ENCODE measurements at places on chromosomes 3 and 15. TPM values are rescaled to one million over a fixed set of nuclear protein-coding genes. Genes with fewer than 3 reads are reported as not detected.

GABRB3 gene
- not detected for total RNA-seq

CERS3 gene
- not detected for total RNA-seq

RETNLB gene
- total RNA-seq: not detected

EFHB gene
- 0.77 TPM for total RNA-seq

GOLGA6D gene
- not detected for total RNA-seq

CGNL1 gene
- not detected for total RNA-seq

THPO gene
- total RNA-seq: not detected

CYP1A1 gene
- total RNA-seq: 4.3 TPM

FGF7 gene
- not detected for total RNA-seq

MORC1 gene
- not detected for total RNA-seq

TIMMDC1 gene
- total RNA-seq: 105 TPM

CLDN16 gene
- not detected for total RNA-seq

RTP4 gene
- total RNA-seq: 3.6 TPM

DGKG gene
- 0.36 TPM for total RNA-seq

HYAL1 gene
- total RNA-seq: not detected

TMEM158 gene
- not detected for total RNA-seq

SRPRB gene
- total RNA-seq: 65.8 TPM

UPK1B gene
- total RNA-seq: not detected

HDAC11 gene
- total RNA-seq: 2.0 TPM

SYNM gene
- total RNA-seq: 0.63 TPM

GABRA5 gene
- not detected for total RNA-seq

LMAN1L gene
- not detected for total RNA-seq

PLSCR4 gene
- not detected for total RNA-seq

AAGAB gene
- total RNA-seq: 42.6 TPM

ALDH1L1 gene
- not detected for total RNA-seq

SPESP1 gene
- 0.36 TPM for total RNA-seq

HTR3E gene
- not detected for total RNA-seq

AMOTL2 gene
- not detected for total RNA-seq

FAM107A gene
- total RNA-seq: not detected

CCR8 gene
- 0.34 TPM for total RNA-seq

C3orf20 gene
- 0.20 TPM for total RNA-seq

ATP13A4 gene
- total RNA-seq: 3.5 TPM

GYG1 gene
- 16.0 TPM for total RNA-seq

ERICH6 gene
- not detected for total RNA-seq

SLC25A38 gene
- total RNA-seq: 25.0 TPM

GOLGA8K gene
- total RNA-seq: 0.29 TPM

TUSC7 gene
- total RNA-seq: not detected

RMDN3 gene
- total RNA-seq: 20.8 TPM

DLL4 gene
- not detected for total RNA-seq

FGD5 gene
- total RNA-seq: not detected

AADACL2 gene
- not detected for total RNA-seq

ECE2 gene
- total RNA-seq: not detected

CCDC54 gene
- not detected for total RNA-seq

DAZL gene
- total RNA-seq: not detected

TRPM1 gene
- total RNA-seq: not detected

CSPG4 gene
- total RNA-seq: not detected

SLC28A2 gene
- total RNA-seq: not detected
